ENCODE measurements at places on chromosomes 5 and 9.

- DNase-seq, result no peak
Measured at GRCh38 chr5:179820127-179820482, 600 bp upstream of the SQSTM1 start.

DNA sequence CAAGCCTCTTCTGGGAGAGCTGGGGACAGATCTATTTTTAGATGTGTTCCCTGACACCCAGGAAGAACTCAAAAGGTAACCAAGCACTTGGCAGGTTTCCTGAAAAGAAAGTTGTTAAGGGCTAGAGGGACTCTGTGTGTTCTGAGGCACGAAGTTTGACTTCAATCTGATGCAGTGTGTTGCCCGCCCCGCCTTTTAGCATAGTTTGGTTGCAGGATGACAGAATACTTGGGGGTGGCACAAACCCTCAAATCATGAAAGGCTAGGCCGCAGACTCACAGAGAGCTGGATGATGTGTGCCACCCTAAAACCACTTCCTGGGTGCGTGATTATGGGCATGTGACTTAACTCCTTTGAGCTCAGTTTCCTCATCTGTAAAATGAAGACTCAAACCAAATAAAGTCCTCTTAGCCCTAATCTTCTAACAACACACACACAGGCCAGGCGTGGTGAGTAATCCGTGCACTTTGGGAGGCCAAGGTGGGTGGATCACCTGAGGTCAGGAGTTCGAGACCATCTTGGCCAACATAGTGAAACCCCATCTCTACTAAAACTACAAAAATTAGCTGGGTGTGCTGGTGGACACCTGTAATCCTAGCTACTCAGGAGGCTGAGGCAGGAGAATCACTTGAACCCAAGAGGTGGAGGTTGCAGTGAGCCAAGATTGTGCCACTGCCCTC, 12.8 kb upstream of the NDFIP1 start:
- no peak for DNase-seq

DNA sequence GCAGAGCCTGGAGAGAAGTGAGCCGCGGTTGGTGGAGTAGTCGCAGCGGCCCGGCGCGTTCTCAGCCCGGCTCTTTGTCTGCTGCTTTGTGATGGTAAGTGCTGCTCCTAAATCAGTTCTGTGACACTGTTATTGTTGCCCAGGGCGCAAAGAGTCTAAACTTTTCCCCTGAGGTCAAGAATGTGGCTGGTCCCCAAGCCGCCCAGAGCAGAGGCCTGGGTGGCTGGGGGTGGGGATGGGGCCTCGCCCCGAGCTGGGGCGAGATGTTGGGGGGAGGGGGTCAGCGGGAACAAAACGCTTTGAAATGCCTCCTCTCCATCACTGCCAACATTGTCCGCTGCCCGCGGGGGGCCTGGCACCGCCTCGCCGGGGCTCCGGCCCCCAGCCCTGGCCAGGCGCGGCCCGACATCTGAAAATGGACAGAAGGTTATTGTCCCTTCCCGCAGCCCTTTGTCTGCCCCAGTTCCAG, 11.7 kb upstream of the CERCAM start:
- no peak for DNase-seq

- no peak for DNase-seq
Measured at GRCh38 chr5:137481596-137481995, 17.5 kb downstream of the SPOCK1 start.

DNA sequence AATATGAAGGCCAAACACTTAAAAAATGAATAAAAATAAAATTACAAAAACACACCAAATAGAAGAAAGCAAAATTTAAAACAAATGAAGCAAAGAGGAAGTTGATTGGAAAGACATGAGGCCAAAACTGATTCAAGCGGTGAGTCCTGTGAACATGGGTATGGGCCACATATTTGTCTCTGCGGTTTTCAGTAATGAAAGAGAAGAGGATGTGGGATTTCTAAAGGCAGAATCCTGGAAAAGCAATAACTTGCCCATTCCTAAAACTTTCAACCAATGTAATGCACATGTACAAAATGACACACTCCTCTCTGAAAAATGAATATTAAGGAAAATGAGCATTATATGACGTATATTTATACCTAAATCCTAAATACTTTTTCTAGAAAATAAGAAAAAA, 263.7 kb downstream of the SEMA5A start:
- DNase-seq, result no peak
